Suprapubic skin (tissue), 4 donors: ENCODE measurements at places on chromosomes 6 and 20.

GRCh38 chr6:120005292-120005976, 655.9 kb upstream of the MAN1A1 start:
- no peak overlapping the region for H3K27ac ChIP-seq
- H3K36me3 ChIP-seq = no peaks in the 10 kb centered on the region
- no peak for DNase-seq
- no peaks in the 10 kb centered on the region for H3K4me1 ChIP-seq
- H3K4me3 ChIP-seq = no peak overlapping the region
- H3K27me3 ChIP-seq = no peaks in the 10 kb centered on the region

- no peaks in the 10 kb centered on the region for H3K36me3 ChIP-seq
- DNase-seq = no peak
- H3K27me3 ChIP-seq = peaks cover 27% of the 10 kb centered on the region
- H3K4me1 ChIP-seq = no peaks in the 10 kb centered on the region
These were observed 26.9 kb downstream of the RING1 start for GRCh38 chr6:33235221-33235634.

DNA sequence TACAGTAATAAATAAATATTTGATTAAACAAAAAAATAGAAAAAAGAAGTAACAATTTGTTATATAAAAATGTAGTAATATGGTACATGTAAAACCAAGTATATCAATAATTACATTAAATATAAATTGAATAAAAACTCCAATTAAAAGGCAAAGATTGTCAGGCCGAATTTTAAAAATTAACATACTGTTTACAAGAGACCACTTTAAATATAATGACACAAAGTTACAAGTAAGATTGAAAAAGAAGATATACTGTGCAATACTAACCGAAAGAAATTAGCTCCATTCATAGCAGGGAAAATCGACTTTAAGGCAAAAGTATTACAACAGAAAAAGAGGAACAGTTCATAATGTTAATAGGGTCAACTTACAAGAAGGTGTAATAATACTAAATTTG, 571.5 kb upstream of the ARID1B start:
- no peak overlapping the region for H3K4me3 ChIP-seq
- H3K27ac ChIP-seq = no peak overlapping the region
- no peak for DNase-seq
- H3K36me3 ChIP-seq = no peaks in the 10 kb centered on the region

GRCh38 chr20:48597521-48598302, 230.1 kb downstream of the PREX1 start:
- no peak overlapping the region for H3K27ac ChIP-seq
- DNase-seq = peak; percentile 74
- no peaks in the 10 kb centered on the region for H3K4me1 ChIP-seq
- H3K4me3 ChIP-seq = no peak overlapping the region
- H3K27me3 ChIP-seq = peaks cover 21% of the 10 kb centered on the region

- no peaks in the 10 kb centered on the region for H3K36me3 ChIP-seq
- H3K4me1 ChIP-seq = no peaks in the 10 kb centered on the region
- H3K4me3 ChIP-seq = no peak overlapping the region
- H3K27ac ChIP-seq = no peak overlapping the region
- no peaks in the 10 kb centered on the region for H3K27me3 ChIP-seq
- DNase-seq = no peak
These were observed 74.6 kb downstream of the AIG1 start for GRCh38 chr6:143135325-143135724.

GRCh38 chr20:54680872-54681619, 205.7 kb downstream of the DOK5 start:
- no peak for DNase-seq
- H3K4me3 ChIP-seq = no peak overlapping the region
- no peaks in the 10 kb centered on the region for H3K4me1 ChIP-seq
- H3K27me3 ChIP-seq = peaks cover 8% of the 10 kb centered on the region
- H3K27ac ChIP-seq = no peak overlapping the region

- no peak overlapping the region for H3K27ac ChIP-seq
- peaks cover 3% of the 10 kb centered on the region for H3K4me1 ChIP-seq
- H3K4me3 ChIP-seq = no peak overlapping the region
- no peaks in the 10 kb centered on the region for H3K36me3 ChIP-seq
- no peaks in the 10 kb centered on the region for H3K27me3 ChIP-seq
These were observed 211.2 kb downstream of the LAMA2 start for GRCh38 chr6:129094147-129094546.

DNA sequence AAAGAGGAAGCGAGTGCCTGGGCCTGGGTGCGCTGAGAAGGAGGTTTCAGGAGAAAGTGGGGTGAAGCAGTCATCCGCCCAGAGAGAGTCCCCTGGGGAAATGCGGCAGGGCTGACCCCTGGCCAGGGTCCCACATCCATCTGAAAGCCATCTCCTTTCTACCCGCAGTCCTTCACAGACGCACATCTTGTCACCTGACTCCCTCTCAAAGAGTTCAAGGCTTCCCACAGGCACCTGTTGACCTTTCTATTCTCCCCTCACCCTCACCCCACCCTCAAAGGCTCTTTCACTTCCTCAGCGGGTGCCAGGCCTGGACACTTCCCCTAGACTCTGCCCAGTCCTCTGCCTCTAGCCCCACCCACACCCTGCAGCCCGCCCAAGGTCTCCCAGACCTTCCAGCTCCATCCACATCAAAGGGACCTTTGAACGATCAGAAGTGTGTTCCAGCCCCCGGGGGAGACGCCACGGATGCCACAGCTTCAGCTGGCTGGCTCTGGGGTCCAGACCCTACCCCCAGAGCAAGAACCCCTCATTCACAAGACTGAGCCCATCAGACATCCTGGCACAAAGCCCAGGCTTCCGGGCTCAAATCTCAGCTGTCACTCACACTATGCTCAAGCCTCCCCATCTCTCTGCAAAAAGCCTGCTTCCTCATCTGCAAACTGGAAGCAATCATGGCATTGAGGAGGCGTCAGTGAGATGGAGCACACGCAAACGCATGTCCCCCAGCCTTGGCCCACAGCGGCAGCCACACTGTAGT, 2.1 kb downstream of the CTSZ start:
- H3K4me1 ChIP-seq = peaks cover 40% of the 10 kb centered on the region
- no peaks in the 10 kb centered on the region for H3K27me3 ChIP-seq
- H3K36me3 ChIP-seq = peaks cover 20% of the 10 kb centered on the region
- no peak for DNase-seq
